NCI-H446 (cell line): ENCODE measurements at places on chromosomes 12 and 14.

DNA sequence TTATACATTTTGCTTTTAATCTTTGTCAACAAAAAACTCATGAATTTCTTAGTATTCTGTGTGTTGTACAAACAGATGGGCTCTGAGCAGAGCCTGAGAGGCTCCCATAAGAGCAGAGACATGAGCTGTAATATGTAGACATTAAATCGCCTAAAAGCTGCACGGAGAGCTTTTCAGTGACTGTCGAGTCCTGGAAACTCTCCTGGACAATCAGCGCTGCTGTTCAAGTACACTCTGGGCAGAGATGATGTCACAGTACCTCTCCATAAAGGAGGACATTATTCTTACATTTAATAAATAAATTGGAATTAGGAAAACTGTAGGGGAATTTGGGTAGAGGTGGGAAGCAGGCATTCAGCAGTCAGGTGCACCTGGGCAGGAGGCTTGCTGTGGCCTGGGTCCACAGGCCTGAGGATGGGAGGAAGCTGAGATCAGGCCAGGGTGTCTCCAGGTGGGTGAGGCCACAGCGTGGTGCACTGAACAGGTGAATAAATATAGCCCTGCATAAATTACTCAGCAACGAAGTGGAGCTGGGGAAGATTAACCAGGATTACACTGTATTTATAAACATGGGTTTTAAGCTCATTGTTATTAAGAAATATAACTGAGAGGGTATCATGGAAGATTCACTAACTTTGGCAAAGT lies 13.3 kb upstream of the TCL1A start:
- DNase-seq: no peak

DNA sequence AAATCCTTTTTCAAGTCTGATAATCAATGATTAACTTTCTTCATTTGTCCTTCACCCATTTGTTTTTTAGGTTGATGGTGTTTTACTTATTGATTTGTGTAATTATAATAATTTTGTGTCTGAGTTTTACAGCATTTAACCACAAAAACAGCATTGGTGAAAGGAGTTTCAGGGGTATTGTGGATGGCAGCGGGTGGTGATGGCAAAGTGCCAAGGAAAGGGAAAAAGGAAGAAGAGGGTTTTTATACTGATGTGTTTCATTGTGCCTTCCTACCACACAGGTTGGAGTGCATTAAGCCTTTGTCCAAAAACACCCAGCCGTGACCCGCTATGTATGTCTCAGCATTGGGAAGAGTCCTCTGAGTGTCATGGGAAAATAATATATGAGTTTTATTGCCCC lies 150.3 kb downstream of the DAD1 start:
- no peak for DNase-seq

GRCh38 chr12:121576851-121577391 lies 3.9 kb downstream of the KDM2B start:
- DNase-seq: no peak

DNA sequence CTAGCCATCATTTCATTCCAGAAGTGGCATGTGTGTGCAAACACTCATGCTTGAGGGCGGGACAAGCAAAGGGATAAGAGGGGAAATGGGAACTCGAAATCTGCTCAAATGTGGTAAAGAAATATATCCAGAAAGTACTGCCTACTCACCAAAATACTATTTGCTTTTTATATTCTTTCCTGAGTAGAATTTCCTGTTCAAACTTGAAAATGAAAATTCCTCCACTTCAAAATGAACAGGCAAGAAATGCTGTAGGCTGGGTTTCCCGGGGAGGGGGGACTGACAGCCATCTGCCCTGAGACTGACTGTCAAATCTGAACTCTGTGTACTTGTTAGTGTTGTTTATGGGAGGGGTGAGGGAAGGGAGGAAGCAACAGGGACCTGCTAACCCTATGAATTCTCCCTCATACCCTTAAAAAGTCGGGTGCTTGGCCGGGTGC lies 34.6 kb downstream of the NTF3 start:
- no peak for DNase-seq

DNA sequence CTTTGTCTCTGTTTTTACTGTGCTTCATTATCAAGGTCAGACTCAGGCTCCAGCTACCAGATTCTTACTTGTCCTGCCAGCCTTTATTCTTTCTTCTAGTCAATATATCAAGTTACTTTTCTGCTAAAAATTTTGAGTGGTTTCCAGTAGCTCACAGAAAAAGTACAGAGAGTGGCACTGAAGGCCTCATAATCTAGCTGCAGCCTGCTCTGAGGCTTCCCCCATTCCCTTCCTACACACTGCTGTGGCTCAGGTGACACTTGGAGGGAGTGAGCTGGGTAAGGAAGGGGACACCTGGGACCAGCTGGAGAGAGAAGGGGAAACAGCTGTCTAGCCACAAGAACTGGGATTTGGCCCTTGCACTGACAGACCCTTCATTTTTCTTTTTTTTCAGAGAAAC lies 25.4 kb downstream of the TTC6 start:
- no peak for DNase-seq
